Fibroblast of villous mesenchyme (primary cell): ENCODE measurements at places on chromosomes 3 and 15.

GRCh38 chr3:43953380-43953779 lies 262.6 kb downstream of the ABHD5 start:
- DNase-seq, result no peak

- DNase-seq, result no peak
These were observed 5.2 kb upstream of the PFN2 start for GRCh38 chr3:149975919-149976318.

DNA sequence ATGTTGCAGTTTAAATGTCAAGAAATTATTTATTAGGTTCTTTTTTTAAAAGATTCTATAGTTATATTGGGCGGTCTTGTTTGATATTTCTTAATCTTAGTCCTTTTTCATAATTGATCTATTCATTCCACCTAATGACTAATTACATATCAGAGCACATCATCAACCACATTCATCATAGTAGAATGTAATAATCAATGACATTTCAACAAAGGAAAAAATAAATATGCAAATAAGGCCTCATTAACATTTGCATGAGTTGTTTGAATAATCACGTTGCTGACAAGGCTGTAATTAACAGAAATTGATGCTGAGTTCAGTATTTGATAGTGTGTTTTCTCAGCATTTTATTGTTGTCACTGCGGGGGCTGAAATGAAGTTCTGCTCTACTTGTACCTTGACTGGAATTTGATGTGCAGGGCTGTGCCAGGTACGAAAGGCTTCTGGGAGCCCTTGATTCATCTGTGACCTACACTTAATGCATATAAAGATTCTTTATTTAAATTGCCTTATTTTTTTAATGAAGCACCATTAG lies 215.7 kb downstream of the TCF12 start:
- no peak for DNase-seq

- DNase-seq, result no peak
These were observed 143.2 kb upstream of the ARHGEF26 start for GRCh38 chr3:153978006-153978405.

DNA sequence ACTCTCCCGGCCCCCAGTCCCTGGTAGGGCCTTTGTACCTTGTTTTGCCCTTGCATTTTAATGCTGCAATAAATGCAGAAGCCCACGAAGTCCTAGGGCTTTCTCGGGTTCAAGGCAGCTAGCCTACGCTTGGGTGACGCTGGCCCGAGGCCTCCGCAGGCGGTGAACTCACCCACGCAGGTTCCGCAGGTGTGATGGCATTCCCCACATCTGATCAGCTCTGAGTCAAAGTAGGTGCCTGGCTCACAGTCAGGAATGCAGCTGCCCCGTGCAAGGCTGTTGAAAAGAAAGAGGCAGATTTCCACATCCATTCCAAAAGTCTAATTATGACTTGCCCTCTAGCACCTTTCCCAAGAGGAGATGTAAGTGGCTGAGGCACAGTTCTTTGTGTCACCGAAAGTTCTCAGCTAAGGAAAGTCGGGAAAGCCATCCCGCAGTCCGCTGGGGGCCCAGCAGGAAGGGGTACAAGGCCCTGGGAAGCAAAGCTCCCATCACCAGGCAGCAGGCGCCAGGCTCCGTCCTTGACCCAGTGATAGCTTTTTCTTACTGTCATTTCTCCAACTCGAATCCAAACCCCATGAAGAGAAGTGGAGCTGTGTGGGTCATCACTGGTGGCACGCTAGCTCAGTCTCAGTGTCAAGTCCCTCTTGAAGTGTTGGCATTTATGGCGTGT lies 23.2 kb upstream of the SNRPA1 start:
- DNase-seq, result no peak

DNA sequence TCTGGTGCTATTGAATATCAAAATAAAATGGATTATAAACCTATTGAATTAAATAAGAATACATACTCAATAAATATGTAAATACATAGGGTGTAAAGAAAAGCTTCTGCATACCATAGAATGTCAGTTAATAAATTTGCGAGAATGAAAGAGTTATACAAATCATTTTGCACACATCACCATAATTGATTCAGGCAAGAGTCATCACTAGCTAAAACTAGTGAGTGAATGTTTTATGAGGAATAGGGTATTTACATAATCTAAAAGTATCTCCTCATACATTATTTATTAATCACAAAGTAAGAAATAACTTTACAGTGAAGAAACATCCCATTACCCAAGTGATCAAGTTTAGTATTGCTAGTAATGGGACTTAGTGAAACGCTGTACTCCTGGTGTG lies 13.6 kb downstream of the EXOG start:
- no peak for DNase-seq

DNA sequence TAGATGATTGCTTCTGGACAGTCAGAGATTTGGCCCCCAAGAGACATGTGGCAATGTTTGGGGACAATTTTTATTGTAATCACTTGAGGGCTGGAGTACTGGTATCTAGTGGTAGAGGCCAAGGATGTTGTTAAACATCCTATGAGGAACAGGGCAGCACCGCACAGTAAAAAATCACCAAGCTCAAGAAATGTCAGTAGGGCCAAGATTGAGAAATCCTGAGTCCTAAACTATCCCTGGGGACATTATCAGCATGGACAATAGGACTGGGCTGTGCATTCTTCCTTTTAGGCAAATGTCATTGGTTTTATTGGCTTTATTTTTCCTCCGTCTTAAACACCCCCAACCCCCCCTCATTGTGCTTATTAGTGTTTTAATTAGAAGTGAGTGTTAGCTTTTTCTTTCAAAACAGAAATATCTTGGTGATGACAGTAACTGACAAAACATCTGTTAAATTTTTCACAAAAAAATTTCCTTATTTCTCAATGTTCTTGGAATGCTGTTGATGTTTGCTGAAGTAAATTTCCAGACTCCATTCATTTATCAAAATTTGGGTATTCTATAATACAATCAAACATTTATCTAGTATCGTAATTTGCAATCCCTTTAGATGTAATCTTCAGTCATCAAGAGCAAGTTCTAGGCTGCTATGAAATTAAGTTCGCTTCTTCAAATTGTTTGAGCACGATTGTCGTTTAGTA lies 944.4 kb downstream of the VGLL3 start:
- no peak for DNase-seq

- no peak for DNase-seq
These were observed 118.8 kb upstream of the PTX3 start for GRCh38 chr3:157317895-157318294.

DNA sequence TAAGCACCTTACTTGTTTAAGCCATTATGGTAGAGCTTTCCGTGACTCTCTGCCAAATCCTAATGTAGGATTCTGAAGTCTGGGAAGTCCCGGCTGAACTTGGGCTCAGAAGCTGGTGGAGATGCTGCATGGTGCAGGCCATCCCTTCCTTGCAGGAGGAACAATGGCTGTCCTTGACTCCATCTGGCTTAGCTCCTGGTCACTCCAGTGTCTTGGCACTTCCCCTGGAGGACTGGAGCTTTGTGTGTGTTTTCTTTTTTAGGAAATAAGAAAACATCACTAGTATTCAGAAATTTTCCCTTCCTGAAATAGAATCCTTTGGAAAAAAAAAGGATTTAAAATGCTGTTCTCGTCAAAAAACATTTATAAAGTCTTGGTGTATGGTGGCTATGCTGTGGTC lies 209.3 kb upstream of the ROPN1 start:
- no peak for DNase-seq

DNA sequence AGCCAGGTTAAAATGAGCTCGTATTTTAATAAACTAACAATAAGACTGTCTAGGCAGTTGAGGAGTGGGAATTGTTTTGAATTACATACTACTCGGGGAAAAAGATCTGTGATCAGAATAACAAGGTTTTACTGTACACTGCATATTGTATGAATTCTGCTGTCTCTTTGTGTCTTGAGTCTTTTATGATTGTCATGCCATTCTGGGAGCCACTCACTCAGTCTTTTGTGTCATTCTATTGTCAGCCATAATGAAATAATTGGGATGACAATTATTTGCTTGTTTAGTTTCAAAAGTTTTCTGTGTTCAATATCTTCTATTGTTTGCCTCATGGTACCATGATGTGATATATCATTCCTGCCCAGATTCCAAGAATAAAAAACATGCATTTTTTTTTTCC lies 339.6 kb upstream of the TBL1XR1 start:
- DNase-seq, result no peak

- DNase-seq, result peak; percentile 52
These were observed 872 bp downstream of the DLEC1 start for GRCh38 chr3:38039899-38040261.

GRCh38 chr3:33030802-33031201 lies 66.1 kb downstream of the GLB1 start:
- DNase-seq, result no peak

DNA sequence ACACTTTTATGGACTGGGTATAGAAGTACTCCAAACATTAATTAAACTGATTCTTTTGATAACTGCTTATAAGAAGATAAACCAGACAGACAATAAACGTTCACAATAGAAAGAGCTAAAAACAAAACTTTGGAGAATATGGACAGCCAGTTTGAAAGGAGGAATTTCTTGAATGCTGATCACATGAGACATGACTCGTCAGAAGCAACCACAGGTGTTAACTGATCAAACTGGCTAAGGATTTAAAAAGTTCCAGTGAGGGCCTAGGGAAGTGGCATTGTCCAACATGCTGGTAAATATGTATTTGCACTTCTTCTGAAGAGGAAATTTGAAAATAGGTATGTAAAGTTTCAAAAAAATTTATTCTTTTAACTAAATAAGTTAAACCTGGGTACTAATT lies 29.4 kb upstream of the AP3B2 start:
- no peak for DNase-seq

GRCh38 chr3:57169872-57170623 lies 4.9 kb upstream of the IL17RD start:
- DNase-seq, result peak; percentile 75

- no peak for DNase-seq
These were observed 1.0 kb downstream of the ACAN start for GRCh38 chr15:88804257-88804656.

DNA sequence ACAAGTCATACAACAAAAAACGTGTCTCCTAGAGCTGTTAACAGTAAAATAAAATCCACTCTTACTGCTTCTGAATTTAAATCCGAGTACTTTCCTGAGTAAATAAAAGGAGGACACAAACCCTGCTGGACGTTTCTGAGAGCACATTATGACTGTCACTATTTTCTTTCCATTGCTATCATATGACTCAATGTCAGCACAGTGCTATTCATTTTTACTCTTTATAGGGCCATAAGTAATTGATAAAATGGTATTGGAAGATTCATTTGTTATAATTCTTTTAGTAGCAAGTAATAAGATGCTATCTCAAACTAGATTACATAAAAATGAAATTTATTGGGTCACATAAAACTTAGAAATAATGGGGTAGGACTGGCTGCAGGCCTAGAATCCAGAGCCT lies 68.6 kb downstream of the ALCAM start:
- DNase-seq, result no peak

DNA sequence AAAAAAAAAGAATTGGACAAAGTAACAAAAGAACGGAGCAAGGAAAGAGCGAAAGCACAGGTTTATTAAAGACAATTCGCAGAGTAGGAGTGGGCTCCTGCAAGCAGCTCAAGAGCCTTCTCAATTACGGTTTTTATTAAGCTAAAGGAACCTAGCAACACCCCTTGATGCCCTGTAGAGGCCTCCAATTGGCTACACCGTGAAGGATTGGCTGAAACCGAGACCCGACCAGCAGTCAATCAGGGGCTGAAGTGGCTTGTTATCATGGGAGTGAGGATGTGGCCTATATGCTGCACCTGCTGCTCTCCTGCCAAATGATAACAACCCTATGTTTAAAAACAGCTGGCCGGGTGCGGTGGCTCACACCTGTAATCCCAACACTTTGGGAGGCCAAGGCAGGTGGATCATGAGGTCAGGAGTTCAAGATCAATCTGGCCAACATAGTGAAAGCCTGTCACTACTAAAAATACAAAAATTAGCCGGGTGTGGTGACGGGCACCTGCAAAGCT lies 20.4 kb upstream of the AP3B2 start:
- DNase-seq, result no peak

- DNase-seq, result no peak
These were observed 161.3 kb downstream of the FBLN2 start for GRCh38 chr3:13710251-13710650.

DNA sequence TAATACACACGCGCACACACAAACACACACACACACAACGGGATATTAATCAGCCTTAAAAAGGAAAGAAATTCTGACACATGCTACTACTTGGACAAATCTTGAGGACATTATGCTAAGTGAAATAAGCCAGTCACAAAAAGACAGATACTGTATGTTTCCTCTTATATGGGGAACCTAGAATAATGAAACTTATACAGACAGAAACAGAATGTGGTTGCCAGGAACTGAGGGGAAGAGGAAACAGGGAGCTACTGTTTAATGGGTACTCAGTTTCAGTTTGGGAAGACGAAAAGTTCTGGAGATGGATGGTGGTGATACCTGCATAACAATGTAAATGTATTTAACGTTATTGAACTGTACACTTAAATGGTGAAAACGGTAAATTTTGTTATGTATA lies 20.2 kb downstream of the ICE2 start:
- DNase-seq, result no peak

DNA sequence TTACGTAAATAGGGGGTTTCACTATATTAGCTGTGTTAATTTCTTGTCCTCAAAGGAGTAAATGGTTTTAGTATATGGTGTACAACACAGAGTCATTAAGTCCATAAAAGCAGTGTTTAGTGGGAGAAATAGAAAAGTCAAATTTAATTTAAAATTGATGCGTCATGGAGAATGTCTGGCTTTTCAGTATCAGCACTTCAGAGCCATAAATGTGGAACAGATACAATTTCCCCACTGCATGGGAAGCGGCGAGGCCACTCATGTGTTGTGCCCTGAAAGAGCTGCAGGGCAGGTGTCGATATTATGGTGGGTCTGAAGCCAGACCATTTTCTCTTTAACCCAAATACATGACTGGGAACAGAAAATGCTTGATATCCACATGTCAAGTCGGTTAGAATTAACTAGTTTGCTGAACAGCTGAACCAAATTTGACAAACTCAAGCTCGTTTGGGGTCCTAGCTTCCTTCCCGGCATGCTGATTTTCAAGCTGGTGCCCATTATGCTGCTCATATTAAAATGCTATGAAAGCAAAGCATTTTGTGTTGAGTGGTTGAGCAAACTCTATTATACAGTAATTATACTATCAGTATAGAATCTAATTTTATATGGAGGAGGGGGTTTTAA lies 364.6 kb upstream of the TBL1XR1 start:
- no peak for DNase-seq

- DNase-seq, result no peak
These were observed 34.5 kb downstream of the TBL1XR1 start for GRCh38 chr3:177162742-177163141.

DNA sequence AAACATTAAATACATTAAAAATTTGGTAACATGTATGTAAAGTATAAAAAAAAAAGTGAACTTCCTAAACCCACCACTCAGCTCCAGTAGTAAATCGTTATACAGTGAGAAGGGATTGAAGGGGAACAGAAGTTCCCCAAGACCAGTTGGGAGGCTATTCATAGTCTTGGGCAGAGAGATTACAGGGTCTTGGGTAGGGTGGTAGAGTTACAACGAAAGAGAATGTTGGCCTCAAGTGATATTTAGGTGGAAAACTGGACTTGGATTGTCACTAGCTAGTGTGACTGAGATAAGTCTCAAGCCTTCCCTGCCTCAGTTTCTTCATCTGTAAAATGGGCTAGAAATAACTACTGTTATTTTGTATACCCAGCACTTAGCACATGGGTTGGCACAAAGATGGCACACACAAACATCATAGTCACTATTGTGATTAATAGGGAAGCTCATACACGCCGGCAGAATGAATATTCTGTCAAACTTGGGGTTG lies 431 bp upstream of the YEATS2 start:
- DNase-seq, result no peak
